Brain (organoid and tissue), 16 donors: ENCODE measurements at places on chromosomes 4 and X.

DNA sequence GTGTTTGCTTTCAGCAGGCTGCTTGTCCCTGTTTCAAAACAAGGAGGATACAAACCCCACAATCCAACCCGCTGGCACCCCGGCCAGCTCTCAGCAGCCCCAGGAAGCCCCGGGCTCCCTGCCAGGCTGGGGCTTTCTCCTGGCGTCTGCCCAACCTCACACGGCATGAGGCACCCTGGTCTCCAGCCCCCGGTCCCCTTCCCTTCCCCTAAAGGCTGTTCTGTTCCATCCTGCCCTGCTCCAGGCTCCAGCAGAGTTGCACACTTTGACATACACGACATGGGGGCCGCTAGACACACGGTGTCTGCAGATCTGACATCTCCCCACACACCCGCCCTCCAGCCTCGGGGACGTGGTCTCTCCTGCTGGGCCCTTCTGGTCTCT is 107.7 kb upstream of the ADRA2C start:
- DNase-seq: no peak

- no peak for DNase-seq
Measured at GRCh38 chr4:54742636-54743399, 85.1 kb downstream of the KIT start.

- DNase-seq: peak; percentile 10
Measured at GRCh38 chr4:153451911-153452657, 14.1 kb upstream of the TMEM131L start.

- DNase-seq: no peak
Measured at GRCh38 chr4:15444879-15445547, 17.2 kb downstream of the C1QTNF7 start.

- no peak for DNase-seq
Measured at GRCh38 chr4:39104255-39104654, 42.2 kb downstream of the KLHL5 start.

- DNase-seq: no peak
Measured at GRCh38 chrX:30151964-30152363, 63.4 kb upstream of the MAGEB2 start.

DNA sequence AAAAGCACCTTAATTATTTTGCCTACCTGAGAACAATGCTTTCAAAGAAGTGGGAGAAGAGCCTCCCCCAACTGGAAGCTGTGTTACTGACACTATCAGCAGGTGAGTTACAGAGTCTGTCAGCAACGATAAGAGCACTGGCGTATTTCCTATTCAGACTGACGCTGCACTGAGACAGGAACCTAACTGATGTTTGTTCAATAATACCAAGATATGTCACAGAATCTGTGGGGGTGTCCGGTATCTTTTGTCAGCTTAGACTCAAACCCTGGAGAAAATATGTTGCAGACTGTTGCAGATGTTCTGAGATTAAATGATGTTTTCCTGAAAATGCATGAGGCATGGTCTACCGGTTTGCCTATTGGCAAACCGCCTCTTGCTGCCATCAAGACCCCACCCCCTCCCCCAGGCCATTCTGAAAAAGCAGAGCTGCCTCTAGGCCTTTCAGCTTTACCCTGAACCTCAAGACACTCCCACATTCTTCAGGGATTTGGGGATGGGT is 115.2 kb upstream of the KIT start:
- DNase-seq: no peak

DNA sequence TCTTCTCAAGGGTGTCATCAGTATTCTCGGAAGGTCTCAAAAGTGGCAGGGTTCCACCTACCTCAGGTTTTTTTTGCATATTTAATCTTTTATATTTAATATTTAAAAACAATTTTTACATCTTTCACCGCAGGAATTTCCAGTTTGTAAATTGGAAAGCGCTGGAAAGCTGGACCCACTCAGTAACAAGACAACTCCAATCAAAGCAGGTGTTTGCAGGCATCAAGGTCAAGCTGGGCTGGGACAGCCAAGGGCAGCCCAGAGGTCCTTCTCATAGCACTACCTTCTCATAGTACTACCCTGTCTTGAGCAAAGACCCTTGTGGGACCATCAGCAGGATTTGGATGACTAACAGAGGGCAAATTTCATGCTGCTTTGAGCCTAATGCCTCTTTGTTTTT is 160.1 kb downstream of the TET2 start:
- DNase-seq: no peak

- no peak for DNase-seq
Measured at GRCh38 chr4:56092540-56092939, 143.8 kb downstream of the CEP135 start.

GRCh38 chrX:1391707-1392375 is at the start of gene SLC25A6:
SLC25A6 (minus strand) TSS chrX:1392113; CDS start chrX:1392009, 104 bp downstream.
- DNase-seq: peak; percentile 99

- no peak for DNase-seq
Measured at GRCh38 chr4:2306773-2307410, 45.0 kb upstream of the MXD4 start.

- DNase-seq: peak; percentile 21
Measured at GRCh38 chr4:128823025-128823661, 13.6 kb downstream of the JADE1 start.

DNA sequence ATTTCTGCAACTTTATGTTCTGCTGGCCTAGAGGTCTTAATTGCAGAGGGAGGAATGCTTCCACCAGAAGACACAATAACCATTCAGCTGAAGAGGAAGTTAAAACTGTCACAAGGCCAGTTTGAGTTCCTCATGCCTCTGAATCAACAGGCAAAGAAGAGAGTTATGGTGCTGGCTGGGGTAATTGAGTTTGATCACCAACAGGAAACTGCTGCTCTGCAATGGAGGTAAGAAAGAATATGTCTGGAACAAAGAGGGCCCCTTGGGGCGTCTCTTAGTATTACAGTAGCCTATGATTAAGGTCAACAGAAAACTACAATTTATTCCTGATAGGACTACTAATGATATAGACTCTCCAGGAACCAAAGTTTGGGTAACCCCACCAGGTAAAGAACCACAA is 744.0 kb downstream of the FSTL5 start:
- no peak for DNase-seq

- DNase-seq: no peak
Measured at GRCh38 chr4:183304538-183304937, 15.5 kb downstream of the CLDN22 start.

DNA sequence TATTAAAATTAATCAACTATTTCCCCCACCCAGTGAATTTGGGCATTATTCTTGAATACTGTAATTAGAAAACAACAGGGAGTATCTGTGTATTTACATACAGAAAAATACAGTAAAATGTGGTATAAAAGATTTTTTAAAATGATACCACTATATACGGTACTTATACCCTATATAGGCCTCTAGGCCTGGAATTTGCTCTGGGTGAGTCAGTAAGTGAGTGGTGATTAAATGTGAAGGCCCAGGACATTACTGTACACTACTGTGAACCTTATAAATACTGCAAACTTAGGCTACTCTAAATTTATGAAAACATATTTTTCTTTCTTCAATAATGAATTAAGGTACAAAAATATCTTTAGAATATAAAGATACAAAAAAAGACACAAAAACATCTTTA is 6.3 kb upstream of the CSN3 start:
- DNase-seq: no peak

DNA sequence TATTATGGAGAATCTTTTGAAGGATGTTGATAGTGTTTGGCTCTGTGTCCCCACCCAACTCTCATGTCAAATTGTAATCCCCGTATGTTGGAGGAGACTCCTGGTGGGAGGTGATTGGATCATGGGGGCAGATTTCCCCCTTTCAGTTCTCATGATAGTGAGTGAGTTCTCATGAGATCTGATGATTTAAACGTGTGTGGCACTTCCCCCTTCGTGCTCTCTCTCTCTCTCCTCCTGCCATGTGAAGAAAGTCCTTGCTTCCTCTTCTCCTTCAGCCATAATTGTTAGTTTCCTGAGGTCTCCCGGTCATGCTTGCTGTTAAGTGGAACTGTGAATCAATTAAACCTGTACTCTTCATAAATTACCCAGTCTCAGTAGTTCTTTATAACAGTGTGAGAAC is 166.1 kb upstream of the NUDT6 start:
- no peak for DNase-seq

GRCh38 chr4:76867880-76868655 is 29.9 kb downstream of the SOWAHB start:
- DNase-seq: no peak
